HepG2 (cell line): ENCODE measurements at places on chromosomes 2 and 18. TPM values are rescaled to one million over a fixed set of nuclear protein-coding genes. Genes with fewer than 3 reads are reported as not detected.

The PLGLB1 gene
- 0.20 TPM in 1 of 2 replicates, not detected in the other for total RNA-seq

The TLX2 gene
- 0.20 TPM in 1 of 2 replicates, not detected in the other for total RNA-seq

The MRO gene
- not detected in 2 replicates for total RNA-seq

The PLB1 gene
- total RNA-seq, result 0.17 and 0.20 TPM in 2 replicates

The ALPP gene
- not detected in 2 replicates for total RNA-seq

The ZNF892 gene
- total RNA-seq, result 0.21 TPM in 1 of 2 replicates, not detected in the other

The NEURL3 gene
- 0.74 and 1.2 TPM in 2 replicates for total RNA-seq

GRCh38 chr2:161059388-161059787, 100.8 kb upstream of the TANK start:
- no peak for DNase-seq

DNA sequence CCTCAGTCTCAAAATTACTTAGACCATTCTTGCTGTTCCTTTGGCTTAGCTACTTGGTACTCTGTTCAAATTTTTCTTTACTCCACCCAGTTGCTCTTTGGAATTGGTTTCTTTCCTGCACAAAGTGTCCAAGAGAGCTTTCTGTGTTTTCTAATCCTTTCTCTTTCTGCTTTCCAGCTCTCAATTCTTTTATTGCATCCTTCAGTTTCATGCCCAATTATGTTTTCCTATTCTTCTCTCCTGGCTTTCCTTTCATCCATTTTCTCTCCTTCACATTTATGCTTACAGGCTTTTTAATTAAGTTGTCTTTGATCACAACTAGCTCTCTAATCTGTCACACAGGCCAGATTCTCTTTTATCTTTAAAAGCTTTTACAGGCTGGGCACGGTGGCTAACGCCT, 38.2 kb downstream of the UBR3 start:
- no peak for DNase-seq

- peak; percentile 56 for DNase-seq
Measured at GRCh38 chr2:31523871-31524492, 56.8 kb downstream of the SRD5A2 start.

- no peak for DNase-seq
Measured at GRCh38 chr2:69612707-69613106, 30.8 kb downstream of the AAK1 start.

- no peak for DNase-seq
Measured at GRCh38 chr2:234289834-234290590, 206.9 kb downstream of the ARL4C start.

DNA sequence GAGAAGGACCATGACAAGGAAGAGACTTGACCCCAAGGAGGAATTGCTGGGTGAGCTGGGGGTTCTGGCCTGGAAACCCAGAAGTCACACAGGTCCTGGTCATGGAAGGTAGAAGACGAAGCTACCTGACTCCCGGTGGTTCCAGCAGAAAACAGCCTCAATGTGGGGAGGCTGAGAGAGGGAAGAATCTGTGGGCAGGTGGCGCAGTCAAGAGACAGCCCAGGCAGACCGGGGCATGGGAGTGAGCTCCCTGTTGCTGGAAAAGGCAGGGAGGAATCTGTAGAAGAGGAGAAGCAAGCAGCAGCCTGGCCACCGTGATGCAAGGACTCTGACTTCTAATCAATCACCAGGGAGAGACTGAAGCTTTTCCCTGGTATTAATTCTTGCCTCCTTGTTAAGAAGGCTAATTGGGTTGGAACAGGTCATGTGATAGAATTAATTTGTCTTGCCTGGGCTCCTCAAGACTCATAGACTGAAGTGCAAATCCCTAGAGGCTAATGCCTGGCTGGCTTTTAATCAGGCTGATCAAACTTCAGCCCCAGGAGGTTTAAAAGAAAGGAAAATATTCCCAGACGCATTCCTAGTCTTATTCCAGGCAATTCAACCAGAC, 30.1 kb downstream of the CNGA3 start:
- no peak for DNase-seq

DNA sequence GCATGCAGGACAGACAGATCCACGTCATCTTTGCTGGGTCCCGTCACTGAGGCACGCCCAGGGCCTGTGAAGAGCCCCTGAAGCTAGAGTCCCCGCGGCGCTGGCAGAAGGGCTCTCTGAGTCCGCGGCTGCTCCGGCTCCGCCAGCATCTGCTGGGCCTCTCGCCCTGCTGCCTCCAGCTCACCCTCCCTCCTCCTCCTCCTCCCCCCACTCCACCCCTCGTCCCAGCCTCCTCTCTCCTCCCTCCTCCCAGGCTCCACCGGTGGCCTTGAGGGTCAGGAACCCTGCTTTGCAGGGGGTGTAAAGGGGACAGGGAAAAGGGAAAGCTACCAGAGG, at the start of gene TNS1:
Gene TNS1 (minus strand): TSS at position 151 of the 336 bp plus-strand sequence. CDS start 123 bp downstream, at position 28.
- DNase-seq, result no peak
